ENCODE measurements at places on chromosomes 12 and 14.

DNA sequence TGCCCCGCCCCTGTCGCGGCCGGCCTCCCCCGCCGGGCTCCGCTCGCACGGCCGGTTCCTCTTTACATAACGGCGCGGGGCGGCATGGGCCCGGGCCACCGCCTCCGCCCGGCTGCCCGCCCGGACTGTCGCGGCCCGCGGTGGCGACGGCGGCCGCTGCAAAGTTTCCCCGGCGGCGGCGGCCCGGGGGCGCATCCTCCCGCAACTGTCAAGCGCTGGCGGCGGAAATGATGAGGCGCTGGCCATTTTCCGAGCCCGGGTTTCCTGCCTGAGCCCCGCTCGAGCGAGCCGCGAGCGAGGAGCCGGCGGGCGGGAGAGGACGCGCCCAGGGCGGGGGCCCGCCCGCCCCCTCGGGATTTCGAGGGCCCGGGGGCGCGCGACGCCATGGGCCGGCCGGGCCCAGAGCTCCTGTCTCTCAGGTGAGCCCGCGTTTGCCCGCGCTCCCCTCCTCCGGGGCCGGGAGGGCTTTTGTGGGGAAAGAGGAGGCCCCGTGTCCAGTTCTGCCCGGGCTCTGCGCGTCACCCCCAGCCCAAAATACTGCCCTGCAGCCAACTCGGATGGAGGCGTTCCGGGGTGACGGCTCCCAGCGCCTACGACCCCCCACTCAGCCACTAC, at the start of gene SH2B3:
Gene SH2B3, plus strand, starts transcription at position 65 of the 615 bp plus-strand sequence. CDS start 12,223 bp downstream, outside the sequence.
- DNase-seq = no peak

- no peak for DNase-seq
Measured at GRCh38 chr12:72095025-72095424, 156.4 kb downstream of the TPH2 start.

DNA sequence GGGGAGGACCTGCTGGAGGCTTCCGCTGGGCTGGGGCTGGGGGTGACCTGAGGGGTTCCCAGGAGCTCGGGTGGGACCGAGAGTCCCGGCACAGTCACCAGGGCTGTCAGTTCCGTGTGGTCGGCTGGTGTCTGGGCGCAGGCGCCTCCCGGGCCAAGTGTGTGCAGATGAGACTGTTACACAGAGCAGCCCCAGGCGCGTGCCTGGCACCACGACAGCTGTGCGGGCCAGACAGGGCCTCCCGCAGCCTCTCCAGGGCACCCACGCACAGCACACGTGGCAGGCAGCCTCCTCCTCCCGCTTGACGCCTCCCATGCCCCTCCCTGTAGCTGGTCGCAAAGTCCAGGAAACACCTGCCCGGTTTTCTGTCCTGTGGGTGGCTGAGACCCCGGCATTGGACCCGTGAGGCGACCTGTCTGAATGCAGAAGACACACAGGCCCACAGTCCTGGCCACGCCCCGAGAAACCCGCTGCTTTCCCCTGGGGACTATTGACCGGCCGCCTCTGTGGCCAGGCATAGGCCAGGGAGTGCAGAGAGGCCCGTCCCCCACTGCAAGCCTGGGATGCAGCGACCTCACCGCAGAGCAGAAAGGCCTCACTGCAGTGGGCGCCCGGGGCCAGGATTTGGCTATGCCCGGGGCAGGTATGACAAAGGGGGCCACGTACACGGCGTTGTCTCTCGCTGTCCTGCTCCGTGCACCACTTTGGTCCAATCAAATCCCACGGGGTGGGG, 12.1 kb upstream of the GALNT9 start:
- DNase-seq = no peak

- no peak for DNase-seq
Measured at GRCh38 chr12:3160081-3160480, 82.9 kb downstream of the TSPAN9 start.

GRCh38 chr14:31990183-31990857, 86.8 kb upstream of the ARHGAP5 start:
- no peak for DNase-seq

- no peak for DNase-seq
Measured at GRCh38 chr14:70098250-70098809, 90.4 kb downstream of the SLC8A3 start.

DNA sequence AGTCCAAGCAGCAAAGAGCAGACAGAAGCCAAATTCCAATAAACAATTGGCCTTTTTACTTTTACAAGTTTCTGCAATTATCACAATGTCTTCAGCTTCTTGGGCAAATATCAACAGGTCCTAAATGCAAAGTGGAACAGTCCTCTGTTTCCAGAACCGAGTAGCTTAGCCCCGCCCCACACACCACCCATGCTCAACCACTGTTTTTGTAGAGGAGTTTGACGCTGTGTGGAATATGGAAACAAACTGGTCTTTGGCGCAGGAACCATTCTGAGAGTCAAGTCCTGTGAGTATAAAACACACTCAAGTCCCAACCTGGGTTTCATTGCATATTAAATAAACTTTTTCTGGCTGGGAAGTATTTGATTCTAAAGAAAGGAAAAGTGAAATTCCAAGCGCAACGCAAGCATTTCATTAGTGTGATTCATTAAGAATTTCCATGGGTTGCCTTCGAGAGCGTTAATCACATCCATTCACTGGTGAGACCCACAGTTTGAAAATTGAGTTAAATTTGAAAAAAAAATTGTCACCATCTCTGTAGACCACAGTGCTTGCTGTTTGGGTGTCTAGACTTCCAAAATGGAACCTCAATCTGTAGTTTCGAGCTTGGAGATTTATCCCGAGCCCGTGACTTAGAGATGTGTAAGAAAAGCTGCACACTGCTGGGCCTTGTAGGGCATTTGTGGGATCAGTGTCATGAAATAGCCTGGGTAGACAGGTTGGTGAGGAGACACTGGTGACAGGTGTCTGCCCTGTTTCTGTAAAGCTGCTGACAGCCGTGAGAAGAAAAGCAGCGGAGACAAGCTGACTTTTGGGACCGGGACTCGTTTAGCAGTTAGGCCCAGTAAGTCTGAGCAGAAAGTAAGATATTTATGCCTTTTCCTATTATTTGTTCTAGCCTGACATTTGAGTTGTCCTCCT, 96.1 kb downstream of the DAD1 start:
- DNase-seq = no peak

- DNase-seq = no peak
Measured at GRCh38 chr14:54332490-54332889, 64.3 kb upstream of the CDKN3 start.

DNA sequence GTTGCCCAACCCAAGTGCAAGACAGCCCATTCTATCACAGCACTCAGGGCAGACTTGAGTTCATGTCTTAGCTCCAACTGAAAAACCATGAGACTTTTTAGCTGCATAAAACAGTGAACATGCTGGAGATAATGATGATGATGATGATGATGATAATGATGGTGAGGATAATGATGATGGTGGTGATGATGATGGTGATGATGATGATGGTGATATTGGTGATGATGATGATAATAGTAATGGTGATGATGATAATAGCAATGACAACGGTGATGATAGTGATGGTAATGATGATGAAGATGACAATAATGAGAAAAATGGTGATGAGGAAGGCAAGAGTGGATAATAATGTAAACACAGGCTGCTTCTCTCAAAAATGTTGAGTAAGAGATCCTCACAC, 576.2 kb downstream of the BCL11B start:
- DNase-seq = no peak

GRCh38 chr12:109689426-109689825, 24.2 kb upstream of the FAM222A start:
- no peak for DNase-seq

- no peak for DNase-seq
Measured at GRCh38 chr12:100860611-100861010, 66.0 kb downstream of the ANO4 start.

- no peak for DNase-seq
Measured at GRCh38 chr12:95673576-95673975, 117.0 kb downstream of the NTN4 start.

DNA sequence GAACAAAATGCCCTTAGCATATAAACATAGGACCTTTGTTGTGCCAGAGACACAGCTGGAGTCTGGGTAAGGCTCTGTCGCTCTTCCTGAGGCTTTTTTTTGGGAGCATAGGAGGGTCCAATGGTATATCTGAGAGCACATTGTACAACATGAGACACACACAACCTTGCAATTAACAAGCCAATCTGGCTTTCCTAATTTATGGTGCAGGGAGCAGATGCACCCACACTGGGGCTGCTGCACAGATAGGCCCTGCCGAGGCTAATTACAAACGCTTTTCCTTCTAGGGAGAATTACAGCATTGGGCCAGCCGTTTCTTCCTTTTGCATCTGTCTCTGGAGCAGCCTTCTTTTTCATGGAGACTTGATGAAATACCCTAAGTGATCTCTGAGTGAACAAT, 75.0 kb upstream of the OVCH1 start:
- no peak for DNase-seq

GRCh38 chr12:75444429-75445136, 36.0 kb upstream of the GLIPR1 start:
- no peak for DNase-seq

GRCh38 chr14:95238487-95239298, 81.0 kb downstream of the CLMN start:
- no peak for DNase-seq

DNA sequence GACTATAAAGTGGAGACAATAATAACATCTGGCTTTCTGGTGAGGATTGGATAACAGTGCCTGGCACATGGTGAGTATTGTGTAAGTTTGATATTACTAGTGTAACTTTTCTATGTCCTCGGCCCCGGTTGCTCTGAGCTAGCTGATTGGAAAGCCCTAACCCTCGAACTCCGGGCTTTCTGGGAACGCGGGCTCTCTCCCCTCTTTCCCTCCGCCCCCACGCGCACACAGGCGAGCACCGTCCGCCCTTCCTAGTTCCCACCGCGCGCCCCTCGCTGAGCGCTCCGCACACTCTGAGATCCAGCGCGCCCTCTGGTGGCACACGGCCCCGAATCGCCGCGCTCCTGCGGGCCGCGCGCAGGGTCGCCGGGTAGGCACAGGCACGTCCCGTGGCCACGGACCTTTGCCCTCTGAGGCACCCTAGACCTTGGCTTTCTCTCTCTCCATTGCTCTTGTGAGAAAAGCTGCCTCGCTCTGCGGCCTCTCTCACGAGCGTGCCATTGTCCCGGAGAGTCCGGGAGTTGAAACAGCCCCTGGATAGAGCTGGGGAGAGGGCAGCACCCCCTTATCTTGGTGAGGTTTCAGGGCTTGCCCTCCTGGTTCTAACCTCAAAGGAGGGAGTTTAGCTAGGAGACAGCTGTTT, 23.2 kb upstream of the ESRRB start:
- peak; percentile 4 for DNase-seq

- DNase-seq = no peak
Measured at GRCh38 chr12:122081697-122082221, 3.2 kb downstream of the MLXIP start.

Data from stimulated activated CD8-positive, alpha-beta memory T cell treated with anti-CD3 and anti-CD28 coated beads, Interleukin-4, amount 100 ng/mL, for 1 hour (primary cell).